ENCODE measurements at places on chromosomes 12 and 14.
A peak's percentile ranks its signal among the peaks of the same experiment; 100 is the strongest.

GRCh38 chr12:90909069-90909770 lies 45.8 kb downstream of the CCER1 start:
- DNase-seq = no peak

DNA sequence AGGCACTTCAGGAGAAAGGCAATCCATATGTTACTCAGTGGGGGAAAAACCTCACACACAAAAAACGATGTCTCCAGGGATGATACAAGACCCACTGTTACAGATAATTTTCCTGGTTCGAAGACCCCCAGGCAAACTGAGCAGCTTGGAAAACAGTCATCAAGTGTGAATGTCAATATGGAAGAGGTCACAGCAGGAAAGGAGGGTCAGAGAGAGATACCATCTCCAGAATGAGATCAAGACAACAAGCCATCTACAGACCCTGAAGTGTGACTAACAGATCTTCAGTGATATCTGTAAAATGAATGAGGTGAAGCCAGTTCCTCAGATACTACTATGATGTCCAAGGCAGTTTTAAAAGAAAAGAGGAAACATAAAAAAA lies 28.6 kb downstream of the GNS start:
- no peak for DNase-seq

GRCh38 chr12:20011200-20011599 lies 357.1 kb upstream of the PDE3A start:
- no peak for DNase-seq

- no peak for DNase-seq
Observed at GRCh38 chr12:55974308-55974730, 441 bp downstream of the RAB5B start.

- no peak for DNase-seq
Observed at GRCh38 chr14:79137045-79137430, 966.9 kb downstream of the NRXN3 start.

GRCh38 chr12:40222247-40222646 lies 2.5 kb upstream of the LRRK2 start:
- DNase-seq = no peak

DNA sequence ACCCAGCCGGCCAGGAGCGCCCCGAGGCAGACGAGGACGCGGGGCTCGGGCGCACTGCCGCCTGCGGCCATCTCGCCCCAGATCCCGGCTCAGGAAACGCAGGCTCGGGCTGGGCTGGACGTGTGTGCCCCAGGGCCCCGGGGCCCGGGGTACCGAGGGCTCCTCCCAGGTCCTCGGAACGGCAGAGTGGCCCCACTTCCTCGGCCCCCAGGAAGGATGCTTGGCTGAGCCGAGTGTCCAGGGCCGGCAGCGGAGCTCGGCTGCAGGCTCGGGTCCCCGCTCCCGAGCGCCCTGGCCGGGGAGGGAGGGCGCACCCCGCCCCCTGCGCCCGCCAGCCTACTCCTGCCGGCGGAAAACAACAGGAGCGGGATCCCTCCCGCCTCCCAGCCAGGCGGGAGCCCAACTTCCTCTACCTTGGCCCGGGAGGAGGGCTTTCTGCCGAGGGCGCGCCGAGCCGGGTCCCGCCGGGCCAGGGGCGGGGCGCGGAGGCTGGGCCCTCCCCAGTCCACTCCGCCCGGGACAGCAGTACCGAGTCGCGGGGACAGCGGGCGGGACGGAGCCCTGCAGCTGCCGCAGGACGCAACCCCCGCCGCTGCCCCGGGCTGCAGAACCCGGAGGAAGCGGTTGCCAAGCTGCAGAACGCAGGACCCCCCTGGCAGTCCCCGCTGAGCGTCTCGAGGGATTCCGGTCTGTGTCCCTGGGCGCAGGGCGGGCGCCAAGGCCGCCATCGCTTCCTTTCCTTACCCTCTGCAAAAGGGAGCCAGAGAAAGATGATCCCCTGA lies at the start of gene VSIG10:
VSIG10 (minus strand) TSS at position 411 of the 782 bp plus-strand sequence; CDS start at position 71, 340 bp downstream.
- no peak for DNase-seq

DNA sequence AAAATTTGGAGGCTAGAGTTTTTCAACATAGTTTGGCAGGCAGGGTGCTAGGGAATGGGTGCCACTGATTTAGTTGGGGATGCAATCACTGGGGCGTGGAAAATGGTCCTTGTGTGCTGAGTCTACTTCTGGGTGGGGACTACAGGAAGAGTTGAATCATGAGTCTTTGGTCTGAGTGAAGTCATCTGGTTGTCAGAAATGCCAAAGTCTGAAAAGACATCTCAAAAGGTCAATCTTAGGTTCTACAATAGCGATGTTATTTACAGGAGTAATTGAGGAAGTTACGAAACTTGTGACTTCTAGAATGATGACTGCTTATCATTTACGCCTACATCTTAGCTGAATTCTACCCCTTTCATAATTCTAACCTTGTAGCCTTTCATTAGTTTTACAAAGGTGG lies 209.1 kb downstream of the NUBPL start:
- no peak for DNase-seq

- DNase-seq = no peak
Observed at GRCh38 chr14:96559571-96559970, 57.4 kb downstream of the PAPOLA start.

DNA sequence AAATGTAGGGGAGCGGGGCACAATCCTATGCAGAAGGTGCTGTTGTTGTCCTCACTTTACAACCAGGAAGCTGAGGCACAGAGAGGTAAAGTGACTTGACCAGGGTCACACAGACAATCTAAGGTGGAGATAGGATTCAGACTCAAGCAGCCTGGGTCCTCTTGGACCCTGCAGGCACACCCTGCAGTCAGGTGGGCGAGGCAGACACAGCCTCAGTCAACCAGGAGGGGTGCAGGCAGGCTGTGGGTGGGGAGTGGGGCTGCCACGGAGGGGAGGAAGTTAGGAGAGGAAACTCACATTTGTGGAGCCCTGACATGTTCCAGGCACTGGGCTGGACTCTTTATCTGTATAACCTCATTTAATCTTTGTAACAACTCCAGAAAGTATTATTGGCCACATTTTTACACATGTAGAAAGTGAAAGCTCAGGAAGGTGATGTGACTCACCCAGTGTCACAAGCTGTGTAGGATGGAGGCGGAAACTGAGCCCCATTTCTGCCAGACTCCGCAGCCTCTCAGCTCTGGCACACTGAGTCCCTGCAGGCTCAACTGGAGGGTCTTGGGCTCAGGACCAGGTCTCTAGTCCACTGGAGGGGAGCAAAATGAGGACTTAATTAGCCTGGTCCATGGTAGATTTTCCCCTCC lies 24.9 kb upstream of the CHGA start:
- DNase-seq = peak; percentile 25

- no peak for DNase-seq
Observed at GRCh38 chr14:79167957-79168356, 997.8 kb downstream of the NRXN3 start.

- DNase-seq = no peak
Observed at GRCh38 chr12:11749943-11750690, 100.6 kb downstream of the ETV6 start.
